ENCODE measurements at places on chromosomes 16 and 17.

DNA sequence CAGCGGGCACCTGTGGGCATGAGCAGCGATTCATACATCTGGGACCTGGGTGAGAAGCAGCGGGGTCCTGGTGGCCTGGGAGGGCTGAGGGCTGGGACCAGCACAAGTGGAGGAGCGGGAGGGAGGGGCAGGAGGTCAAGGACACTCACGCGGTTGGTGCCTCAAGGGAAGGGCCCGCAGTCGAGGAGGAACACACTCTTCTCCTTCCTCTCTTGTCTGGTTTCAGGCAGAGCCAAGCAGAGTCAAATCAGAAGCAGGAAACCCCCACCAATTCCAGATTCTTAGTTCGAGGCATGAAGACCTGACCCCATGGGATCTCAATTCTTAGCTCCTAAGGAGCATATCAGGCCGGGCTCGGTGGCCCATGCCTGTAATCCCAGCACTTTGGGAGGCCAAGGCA, 15.7 kb downstream of the DNAI2 start:
- DNase-seq = no peak

GRCh38 chr17:79952265-79952877, 83.3 kb downstream of the TBC1D16 start:
- no peak for DNase-seq

DNA sequence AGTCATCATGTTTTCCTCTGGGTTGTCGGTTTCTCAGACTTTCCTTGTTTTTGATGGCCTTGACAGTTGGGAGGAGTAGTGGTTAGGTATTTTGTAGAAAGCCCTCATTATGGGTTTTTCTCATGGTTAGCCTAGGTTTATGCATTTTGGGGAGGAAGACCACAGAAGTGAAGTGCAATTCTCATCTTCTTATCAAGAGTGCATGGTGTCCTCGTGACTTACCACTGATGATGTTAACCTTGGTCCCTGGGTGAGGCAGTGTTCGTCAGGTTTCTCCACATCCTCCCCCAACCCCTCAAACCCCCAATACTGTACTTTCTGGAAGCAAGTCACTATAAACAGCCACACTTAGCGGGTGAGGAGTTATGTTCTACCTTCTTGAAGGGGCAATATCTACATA, 42.3 kb downstream of the BPTF start:
- DNase-seq = no peak

GRCh38 chr17:17093764-17094163, 51.5 kb downstream of the MPRIP start:
- no peak for DNase-seq

DNA sequence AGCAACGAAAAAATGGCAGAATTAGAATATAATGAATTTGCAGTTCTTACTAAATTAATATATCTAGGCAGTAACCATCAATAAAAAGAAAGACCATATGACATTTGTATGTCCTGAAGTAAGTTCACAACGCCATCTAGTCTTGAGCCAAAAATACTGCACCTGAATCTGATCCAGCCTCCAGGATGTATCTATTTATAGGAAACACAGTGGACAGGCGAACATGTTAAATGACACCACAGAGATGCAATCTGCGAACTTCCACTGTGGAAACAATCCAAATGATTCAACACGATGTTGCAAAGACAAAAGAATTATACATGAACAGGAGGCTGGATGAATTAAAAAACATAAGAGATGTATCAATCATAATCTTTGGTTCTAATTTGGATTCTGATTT, 197.6 kb downstream of the CDH13 start:
- DNase-seq = no peak

DNA sequence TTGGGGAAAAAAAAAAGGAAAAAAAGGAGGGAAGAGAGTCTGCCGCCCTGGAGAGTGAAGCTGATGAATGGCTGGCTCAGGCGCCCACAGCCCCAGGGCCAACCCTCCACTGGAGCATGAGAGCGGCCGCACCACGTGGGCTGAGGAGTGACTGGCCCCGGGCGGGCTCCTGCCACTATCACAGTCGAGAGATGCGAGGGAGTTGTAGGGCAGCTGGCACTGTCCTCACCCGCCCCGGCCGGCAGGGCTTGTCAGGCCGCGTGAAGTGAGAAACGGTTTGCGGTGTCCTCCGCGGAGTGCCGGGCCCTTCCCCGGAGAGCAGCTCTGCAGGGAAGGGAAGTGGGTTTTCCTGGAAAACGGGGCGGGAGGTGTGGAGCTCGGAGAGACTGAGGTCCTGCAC, 45.9 kb downstream of the JPH3 start:
- DNase-seq = no peak

- DNase-seq = no peak
Measured at GRCh38 chr17:48439110-48439850, 9.3 kb upstream of the SKAP1 start.

GRCh38 chr17:11682646-11683045, 84.4 kb downstream of the DNAH9 start:
- DNase-seq = no peak

- no peak for DNase-seq
Measured at GRCh38 chr16:74748616-74749026, 26.0 kb downstream of the FA2H start.

DNA sequence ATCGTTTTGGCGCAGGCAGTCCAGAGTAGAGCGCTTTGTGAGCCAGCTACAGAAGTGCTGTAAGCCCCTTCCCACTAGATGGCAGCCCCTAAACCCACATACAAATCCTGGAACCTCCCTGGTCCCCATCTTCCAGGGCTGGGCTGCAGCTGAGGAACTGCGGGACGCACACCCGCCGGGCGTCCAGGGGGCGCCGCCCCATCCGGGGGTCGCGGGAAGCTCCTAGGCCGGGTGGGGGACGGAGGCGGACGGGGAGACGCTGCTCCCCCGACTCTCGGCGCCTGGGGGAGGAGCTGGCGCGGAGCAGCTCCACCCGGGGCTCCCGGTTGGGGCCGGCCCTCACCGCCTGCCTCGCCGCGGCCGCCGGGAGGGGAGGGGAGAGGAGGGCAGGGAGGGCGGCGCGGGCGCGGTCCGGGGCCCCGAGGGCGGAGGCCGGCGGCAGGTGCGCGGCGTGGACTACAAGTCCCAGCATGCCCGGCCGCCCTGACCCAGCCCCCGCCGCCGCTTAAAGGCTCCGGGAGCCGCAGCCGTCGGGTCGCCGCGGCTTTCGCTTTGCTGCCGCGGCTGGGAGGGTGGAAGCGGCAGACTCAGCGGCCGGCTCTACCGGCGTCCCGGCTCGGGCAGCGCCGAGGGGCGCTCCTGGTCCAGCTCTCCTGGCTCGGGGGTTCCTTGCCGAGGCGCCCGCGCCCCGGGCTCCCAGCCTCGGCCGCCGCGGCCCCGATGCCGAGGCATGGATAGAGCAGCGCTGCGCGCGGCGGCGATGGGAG, at the start of gene KSR1:
TSS of gene KSR1 (plus strand) at position 535 of the 767 bp plus-strand sequence. CDS start at position 731, 196 bp downstream.
- DNase-seq = peak; percentile 86

DNA sequence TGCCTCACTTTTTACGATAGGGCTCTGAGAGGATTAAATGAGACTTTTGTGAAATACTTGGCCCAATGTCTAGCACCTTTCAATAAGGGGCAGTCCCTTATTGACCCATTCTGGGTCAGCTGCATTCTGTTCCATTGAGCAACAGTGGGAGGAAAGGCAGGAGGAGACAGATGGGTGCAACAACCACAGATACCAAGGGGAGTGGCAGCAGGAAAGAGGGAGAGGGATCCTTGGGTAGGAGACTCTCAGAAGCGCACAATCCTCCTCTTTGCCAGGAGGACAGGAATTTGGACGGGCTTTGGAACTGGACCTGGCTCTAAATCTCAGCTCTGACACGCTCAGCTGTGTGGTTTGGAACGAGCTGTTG, 3.5 kb downstream of the PIPOX start:
- no peak for DNase-seq

GRCh38 chr16:3058139-3059030, 7.1 kb upstream of the IL32 start:
- DNase-seq = peak; percentile 57

DNA sequence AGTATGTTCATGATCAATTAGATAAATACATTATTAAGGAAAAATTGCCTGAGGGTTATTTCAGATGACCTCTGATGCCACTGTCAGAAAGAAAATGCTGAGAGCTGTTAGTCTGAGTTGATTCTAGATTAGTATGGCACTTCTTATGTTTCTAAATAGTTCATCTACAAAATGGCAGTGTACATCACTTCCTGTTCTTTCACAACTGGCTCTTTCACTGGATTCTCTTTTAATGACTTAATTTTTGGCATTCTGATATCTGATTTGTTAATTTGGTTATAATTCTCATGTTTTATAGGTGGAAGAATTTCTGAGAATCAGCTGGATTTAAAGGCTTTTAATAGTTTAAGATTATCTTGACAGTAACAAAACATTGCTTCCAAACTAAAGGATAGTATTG, 3.3 kb downstream of the TAOK1 start:
- no peak for DNase-seq

DNA sequence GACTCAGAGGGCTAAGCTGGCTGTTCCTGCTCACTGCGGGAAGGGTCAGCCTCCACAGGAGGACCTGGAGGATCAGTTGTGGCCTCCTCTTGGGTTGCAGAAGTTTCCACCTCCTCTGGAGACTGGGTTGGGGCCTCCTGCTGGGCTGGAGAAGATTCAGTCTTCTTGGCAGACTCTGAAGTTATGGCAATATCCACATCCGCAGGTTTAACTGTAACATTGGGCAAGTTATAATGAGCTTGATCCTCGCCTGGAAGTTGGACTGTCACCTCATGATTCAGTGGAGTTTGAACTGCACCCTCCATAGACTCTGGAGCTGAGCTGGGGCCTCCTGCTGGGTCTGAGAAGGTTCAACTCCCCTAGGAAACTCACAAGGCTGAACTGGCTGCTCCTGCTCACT, 47.6 kb upstream of the TMEM97 start:
- DNase-seq = no peak

- no peak for DNase-seq
Measured at GRCh38 chr17:44915321-44915726, at the start of gene GFAP. Gene GFAP (minus strand): TSS chr17:44915500. CDS start chr17:44915486, 14 bp downstream.

GRCh38 chr16:88649924-88650748, 717 bp downstream of the CYBA start:
- peak; percentile 27 for DNase-seq

- no peak for DNase-seq
Measured at GRCh38 chr17:20266806-20267458, 200.4 kb downstream of the LGALS9B start.

DNA sequence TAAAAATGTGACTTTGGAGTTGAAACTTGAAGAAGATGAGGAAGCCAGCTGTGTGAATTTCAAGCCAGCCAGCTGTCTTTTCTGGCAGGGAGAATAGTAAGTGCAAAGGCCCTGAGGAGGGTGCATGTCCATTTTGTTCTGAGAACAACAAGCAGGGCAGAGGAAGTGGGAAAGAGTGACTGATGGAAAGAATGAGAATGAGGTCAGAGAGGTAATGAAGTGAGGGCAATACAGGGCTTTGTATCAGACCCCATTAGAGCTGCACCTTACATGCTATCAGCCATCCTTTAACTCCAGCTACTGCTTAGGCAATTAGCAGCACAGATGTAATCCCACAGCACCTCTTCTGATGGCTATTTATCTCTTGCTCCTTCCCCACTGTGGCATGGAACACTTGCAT, 34.2 kb upstream of the ABCA5 start:
- DNase-seq = no peak

- DNase-seq = no peak
Measured at GRCh38 chr17:48413613-48414405, 16.2 kb downstream of the SKAP1 start.

- DNase-seq = no peak
Measured at GRCh38 chr17:77209330-77209748, 68.6 kb downstream of the SEC14L1 start.

DNA sequence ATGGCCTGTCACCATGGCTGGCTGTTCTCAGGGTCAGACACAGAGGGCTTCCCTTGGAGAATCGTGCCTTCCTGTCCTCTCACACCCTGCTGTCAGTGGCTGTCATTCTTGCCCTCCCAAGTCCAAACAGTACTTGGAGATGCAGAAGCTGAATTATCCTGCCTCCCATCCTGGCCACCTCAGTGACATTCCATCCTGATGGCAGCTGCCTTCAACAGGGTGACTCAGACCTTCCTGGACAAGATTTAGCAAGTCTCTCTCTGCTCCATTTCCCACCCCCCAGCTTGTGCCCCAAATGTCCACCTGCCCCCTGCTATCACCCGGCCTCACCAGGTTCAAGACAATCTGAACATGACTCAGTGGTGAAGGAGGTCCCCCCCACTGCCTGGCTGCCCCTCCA, 4.8 kb upstream of the KRT36 start:
- no peak for DNase-seq

Data from activated CD4-positive, alpha-beta T cell treated with anti-CD3 and anti-CD28 coated beads for 4 hours (primary cell).